D341Med (cell line): ENCODE measurements at places on chromosomes 7 and 10.

GRCh38 chr10:35821339-35821911 is 179.3 kb upstream of the FZD8 start:
- no peak for DNase-seq

DNA sequence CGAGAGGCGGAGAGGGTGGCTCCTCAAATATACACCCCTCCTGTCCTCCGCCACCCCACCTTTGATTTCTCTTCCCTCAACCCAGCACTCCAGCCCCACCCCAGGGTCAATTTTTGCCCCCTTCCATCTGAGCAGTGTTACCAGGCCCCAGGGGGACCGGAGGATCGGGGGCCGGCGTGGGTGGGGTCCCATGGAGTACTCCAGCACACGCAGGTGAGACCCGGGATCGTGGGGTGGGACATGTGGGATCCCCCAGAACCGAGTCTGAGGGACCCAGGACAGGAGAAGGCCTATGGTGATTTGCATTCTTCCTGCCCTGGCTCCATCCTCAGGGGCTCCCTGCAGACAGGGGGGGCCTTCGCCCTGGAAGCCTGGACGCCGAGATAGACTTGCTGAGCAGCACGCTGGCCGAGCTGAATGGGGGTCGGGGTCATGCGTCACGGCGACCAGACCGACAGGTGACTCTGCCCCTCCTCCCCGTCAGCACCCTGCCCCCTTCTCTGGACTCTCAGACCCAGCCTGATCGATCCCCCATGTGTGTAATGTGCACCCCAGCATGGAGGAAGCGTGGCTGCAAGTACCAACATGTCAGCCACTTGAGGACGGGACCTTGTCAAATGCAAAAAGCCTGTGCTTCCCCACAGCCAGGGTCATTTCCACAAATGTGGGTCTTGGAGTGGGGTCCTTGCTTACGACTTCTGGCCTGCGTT is 744 bp downstream of the TRIP6 start:
- no peak for DNase-seq

DNA sequence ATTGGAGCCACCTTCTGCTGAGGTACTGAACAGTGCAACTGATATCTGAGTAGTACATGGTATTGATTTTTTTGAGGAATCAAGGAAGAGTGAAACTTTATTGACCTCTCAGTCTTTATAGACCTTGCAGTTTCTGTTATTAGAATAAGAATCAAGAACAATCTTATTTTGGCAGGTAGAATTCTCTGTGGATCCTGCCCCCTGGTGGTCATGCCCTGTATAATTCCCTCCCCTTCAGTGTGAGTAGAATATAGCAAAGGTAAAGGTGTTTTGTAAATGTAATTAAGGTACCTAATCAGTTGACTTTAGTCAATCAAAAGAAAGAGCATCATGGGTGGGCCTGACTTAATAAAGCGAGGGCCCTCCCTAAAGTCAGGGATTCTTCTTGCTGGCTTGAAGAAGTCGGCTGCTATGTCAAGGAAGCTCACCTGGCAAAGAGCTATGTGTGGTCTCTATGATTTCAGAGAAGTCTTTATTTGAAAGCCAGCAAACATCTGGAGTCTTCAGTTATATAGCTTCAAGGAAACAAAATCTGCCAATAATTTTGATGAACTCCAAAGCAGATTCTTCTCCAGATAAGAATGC is 142.8 kb downstream of the LSM5 start:
- peak; percentile 38 for DNase-seq

GRCh38 chr7:3517344-3517743 is 216.3 kb downstream of the SDK1 start:
- no peak for DNase-seq

DNA sequence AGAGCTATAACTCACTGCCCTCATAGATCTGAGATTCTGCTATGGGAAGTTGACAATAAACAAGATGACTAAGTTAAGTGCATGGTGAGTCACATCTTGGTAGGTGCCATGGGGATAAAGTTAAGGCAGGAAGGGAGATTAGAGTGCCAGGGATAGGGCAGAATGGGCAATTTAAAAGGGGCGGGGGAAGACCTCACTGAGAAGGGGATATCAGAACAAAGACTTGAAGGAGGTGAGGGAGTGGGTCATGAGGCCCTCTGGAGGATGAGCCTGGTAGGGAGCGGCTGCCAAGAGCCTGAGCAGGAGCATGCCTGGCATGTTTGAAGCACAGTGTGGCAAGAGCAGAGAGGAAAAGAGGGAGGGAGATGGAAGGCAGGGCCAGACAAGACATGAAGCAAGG is 34.8 kb upstream of the INMT start:
- no peak for DNase-seq

DNA sequence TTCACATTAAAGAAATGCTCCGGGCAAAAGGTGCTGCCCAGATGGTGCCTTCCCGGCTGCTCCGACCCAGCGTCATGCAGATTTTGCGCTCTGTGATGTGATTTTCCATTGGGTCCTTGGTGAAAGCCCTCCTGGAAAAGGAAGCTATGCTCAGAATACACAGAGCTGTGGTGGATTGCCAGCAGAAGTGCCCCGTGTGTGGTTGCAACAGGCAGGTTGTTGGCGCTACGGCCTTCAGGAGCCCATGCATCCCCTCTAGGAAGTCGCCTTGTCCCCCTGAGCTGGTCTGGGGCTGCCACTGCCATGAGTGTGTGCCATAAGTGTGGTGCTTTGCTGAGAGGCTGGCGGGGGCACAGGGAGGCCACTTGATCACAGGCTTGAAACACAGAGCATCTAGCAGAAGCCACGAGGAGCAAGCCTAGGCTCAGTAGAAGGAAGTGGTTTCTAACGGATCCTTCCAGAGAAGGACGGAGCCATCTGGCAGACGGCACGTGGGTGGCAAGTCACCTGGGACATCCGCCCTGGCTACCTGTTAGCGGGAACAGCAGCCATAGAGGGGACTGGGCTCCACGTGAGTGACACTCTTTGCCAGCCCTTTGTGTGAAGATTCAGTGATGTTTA is 210.9 kb downstream of the CUX1 start:
- DNase-seq: no peak

GRCh38 chr10:73239908-73240307 is 7.1 kb downstream of the DNAJC9 start:
- no peak for DNase-seq

- DNase-seq: no peak
Measured at GRCh38 chr7:93778384-93778783, 112.2 kb downstream of the TFPI2 start.

DNA sequence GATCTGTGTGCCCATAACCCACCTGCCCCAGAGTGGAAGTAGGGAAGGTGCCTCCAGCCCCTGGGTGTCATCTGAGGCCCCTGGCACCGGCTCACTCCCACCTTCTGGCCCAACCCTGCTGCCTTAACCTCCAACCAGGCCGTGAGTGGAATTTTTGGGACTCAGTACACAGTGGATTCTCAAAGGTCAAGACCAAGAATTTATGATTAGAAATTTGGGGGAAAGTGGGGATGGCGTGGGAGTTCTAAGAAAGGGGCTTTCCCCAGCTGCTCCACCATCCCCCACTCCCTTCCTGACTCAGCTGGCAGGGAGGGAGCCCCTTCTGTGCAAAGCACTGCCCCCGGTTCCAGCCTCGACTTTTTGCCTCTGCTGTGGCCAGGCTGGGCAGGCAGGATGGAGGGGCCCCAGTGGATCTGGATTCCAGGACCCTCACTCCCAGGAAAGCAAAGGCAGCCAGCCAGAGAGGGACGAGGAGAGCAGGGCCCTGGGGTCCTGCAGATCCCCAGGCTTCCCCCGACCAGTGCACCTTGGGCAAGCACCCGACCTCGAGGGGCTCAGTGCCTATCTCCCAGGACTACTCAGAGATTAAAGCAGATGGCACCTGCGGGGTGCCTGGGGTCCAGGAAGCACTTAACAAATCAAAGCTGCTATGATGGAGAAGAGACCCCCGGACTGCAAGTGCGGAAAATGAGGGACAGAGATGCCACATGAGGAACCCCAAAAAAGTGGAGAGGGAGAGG is 12.8 kb downstream of the SPOCK2 start:
- no peak for DNase-seq

DNA sequence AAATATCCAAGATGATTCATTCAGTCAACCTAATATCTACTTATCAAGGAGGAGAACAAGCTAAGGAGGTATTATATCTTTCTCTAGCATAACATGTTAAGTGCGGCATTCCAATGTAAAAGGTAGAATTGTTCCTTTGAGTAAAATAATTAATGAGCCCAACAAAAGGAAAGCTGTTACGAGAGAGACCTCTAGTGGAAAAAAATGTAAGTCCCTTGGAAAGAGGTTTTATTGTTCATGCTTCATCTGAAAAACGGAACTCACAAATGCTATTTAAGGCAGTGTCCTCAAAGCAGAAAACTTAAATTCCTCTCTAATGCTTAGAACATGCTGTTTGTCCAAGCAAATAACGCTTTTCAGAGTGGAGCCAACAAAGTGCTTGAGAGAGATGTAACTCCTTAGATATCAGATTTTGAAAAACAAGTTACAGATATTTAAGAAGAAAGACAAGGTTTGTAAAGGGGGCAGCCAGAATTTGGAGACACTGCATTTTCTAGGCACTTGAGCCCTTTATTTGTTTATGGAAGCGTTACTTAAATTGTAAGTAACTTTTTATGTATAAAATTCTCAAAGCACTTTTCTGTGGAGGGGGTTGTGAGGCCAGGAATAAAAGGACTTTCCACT is 119.9 kb downstream of the TFEC start:
- peak; percentile 18 for DNase-seq

DNA sequence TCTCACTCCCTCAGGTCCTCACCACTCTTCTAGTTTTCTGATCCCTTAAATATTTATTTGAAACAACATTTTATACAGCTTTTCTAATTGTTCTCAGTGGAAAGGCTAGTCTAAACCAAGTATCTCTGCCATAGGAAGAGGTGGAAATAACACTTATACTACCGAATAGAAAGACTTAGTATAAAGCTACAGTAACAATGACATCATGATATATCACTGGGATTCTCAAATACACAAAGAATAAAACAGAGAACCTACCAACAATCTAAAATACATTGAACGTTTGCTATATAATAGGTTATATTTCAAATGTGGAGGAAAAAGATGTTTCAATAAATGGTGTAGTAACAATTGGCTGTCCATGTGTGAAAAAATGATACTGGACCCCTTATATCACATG is 142.9 kb downstream of the KMT2C start:
- DNase-seq: no peak

GRCh38 chr7:130965515-130965914 is 231.5 kb upstream of the KLF14 start:
- no peak for DNase-seq

DNA sequence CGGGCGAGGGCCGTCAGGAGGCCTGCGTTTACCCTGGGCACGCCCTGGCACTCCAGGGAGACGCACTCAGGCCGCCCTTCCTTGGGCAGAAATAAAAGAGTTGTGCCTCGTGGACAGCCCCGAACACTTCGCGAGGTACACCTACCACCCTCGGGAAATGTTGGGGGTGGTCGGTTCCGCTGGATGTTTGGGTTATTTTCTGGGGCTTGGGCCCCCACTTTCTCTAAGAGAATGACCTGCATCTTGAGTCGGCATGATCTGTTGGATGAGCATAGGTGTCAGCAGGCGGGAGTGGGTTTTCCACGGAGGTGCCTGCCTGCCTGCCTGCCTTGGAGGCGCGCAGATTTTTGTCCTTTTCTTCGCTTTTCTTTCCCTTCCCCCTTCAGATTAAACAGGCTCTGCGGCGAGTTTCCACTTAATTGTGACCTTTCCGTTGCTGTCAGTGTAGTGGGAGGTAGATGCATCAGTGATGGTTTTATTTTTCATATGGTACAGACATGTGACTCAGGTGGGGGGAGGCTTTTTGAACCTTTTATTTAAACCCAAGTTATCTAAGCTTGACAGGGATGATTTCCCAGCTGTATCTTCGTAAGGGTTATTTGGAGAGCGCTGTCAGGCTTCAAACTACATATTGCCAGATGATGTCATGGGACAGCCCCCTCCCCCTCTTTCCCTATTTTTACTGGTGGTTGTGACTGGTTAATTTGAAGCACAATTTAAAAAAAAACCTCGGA is 661 bp downstream of the HECTD2 start:
- peak; percentile 69 for DNase-seq

DNA sequence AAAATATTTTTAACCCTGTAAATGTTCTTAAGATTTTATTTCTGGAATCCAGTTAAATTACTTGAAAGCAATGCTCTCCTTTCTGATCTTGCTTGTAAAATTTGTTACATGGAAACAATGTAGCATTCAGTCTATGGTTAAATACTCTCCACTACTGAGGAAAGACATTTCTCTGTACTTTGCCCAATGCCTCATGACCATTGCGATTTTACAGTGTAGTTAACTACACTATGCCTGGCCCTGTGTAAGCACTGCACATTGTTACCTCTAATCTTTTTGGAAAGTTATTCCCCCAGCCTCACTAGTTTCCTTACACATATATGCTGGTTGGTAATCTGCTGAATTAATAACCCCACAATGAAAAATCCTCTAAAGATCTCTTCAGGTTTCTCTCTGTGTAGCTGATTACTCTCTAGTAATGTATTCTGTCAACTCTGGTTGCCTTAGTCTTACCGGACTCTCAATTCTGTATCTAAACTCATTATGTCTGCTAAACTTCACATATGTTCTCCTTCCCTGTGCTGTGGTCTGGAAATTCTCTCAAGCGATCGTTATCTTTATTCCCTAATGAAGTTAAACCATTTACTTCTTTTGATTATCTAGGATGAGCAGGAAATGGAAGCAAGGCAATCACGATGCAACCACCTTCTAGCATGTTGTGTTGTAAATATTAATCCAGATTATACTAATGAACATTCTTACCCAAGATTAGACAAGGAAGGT is 58.7 kb upstream of the TMEM106B start:
- no peak for DNase-seq

- no peak for DNase-seq
Measured at GRCh38 chr7:138431517-138431916, 28.5 kb upstream of the TRIM24 start.

DNA sequence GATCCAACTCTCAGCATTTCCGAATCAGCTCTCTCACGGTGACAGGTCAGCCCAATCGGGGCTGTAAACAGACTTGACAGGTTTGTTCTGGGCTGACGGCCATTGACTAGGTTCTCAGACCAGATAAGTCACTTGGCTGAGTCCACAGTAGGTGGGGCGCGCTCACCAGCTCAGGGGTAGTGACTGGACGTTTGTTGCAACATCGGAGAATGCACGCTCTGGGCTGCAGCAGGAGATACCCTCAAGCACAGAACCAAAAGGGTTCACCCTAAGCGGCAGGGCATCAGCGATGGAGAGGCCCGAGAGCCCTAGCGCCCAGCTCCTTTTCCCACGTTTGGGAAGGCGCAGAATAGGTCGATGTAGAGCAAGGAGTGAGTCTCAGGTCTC is 1.8 kb downstream of the KLLN start:
- DNase-seq: no peak
